Trophoblast cell (in vitro differentiated cells and primary cell): ENCODE measurements at places on chromosomes 5 and 9.

DNA sequence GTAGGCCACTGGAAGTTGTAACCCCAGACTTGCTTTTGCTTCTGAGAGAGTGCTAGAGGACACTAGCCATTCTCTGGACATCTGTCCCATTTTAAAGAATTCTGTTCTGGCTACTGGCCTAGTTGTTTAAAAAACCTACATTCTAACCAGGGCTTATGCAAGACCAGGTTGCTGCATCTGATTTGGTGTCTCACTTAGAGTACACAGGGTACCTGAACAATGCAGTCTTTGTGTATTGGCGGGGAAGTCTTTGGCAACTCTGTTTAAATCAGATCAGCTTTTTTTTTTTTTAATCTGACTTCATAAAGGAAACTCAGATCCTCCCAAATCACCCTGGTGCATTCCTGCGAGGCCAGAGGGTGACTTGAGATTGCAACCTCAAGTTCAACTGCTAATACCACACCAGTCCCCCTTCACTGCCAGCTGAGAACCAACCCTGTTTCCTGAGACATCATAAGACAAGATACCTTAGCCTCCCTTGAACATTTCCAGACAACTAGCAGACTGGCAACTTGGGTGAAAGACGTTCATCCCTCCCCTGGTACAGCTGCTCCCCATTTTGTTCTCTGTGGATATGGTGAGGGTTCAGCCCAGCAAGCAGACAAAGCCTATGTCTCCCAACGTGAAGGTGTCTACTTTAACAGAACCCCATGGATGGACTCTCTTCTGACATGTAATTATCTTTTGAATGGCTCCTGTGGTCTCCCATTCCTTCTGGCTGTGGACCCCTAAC, 27.0 kb downstream of the SKP1 start:
- no peak for DNase-seq

DNA sequence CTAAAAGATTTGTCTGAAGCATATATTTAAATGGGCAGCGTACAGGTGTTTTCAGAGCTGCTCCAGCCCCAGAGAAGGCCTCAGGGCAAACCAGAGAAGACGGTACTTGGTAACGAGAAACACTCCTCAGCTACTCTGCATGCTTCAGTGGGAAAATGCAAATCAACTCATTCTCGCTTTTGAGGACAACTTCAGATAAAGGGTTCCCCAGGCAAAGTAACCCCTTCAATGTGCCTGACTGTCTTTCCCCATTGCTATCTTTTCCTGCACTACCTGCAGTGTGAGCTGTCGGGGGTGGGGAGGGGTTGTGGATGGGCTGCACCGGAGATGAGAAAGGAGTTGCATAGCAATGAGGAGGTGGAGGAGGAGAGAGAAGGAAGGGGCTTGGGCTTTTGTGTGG, 339.7 kb upstream of the CLINT1 start:
- no peak for DNase-seq

- DNase-seq: no peak
Observed at GRCh38 chr9:7125231-7125630, 367.5 kb downstream of the KDM4C start.

DNA sequence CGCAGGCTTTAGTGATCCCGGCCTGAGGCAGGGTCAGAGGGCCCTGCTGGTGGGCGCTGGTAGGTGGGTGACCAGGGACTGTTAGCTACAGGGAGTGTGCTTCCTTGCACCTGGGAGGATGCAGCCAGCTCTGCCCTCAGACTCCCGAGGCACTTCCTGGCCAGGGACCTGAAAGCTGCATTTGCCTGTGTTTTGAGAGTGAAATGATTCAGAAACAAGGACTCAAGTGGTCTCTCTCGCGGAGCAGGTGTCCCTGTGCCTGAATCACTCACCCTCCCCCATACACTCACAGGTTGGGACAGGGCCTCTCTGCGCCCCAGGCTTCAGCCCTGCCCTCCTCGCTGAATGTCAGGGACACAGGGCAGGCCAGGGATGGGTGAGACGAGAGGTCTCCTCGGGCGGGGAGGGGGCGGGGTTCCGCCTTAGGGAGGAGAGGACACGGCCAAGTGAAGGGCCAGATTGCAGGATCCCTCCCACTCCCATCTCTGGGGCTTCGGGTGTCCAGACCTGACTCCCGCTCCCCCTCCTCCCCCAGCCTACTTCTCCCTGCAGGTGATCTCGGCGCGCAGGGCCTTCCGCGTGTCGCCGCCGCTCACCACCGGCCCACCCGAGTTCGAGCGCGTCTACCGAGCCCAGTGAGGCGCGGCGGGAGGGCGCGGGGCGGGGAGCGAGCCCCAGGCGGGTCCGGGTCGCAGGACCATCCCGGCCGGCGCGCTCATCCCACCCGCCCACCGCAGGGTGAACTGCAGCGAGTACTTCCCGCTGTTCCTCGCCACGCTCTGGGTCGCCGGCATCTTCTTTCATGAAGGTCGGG, 1.5 kb downstream of the LTC4S start:
- DNase-seq: peak; percentile 42

GRCh38 chr5:11527652-11528349, 376.4 kb downstream of the CTNND2 start:
- no peak for DNase-seq

- no peak for DNase-seq
Observed at GRCh38 chr5:54702470-54702869, 184.9 kb downstream of the SNX18 start.

DNA sequence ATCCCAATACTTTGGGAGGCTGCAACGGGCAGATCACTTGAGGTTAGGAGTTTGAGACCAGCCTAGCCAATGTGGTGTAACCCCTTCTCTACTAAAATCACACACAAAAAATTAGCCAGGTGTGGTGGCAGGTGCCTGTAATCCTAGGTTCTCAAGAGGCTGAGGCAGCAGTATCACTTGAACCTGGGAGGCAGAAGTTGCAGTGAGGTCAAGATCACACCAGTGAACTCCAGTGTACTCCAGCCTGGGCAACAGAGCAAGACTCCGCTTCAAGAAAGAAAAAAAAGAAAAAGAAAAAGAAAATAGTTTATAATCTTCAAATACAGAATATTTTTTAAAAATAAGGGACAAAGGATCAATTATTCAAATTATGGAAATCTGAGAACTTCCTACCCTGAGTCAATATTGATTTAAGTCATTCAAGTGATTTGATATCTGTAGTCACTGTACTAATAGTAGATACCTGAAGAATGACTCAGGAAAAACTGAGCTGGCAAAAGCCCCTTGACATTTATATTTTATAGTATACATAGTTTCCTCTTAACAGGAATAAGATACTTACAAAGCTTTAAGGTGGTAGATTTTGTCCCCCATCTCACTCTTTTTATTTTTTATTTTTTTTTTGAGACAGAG, 61.8 kb downstream of the PTBP3 start:
- DNase-seq: no peak

DNA sequence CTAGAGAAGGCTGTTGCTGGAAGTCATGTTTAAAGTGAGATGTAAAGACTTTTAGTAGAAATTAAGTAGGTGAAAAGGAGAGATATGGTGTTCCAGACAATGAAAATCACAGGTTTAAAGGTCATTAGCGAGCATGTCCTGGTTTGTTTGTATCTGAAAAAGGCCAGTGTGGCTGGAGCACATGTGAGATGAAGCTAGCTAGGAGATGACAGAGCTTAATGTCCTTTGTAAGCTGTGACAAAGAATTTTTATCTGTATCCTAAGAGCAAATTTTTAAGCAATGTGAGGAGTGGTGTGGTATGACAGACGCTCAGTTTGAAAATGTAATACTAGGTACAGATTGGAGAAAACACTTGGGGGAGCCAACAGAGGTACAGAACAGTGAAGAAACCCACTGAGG, 567.2 kb upstream of the ARRDC3 start:
- DNase-seq: no peak

- DNase-seq: no peak
Observed at GRCh38 chr5:42397267-42397666, 26.0 kb upstream of the GHR start.

- DNase-seq: peak; percentile 100
Observed at GRCh38 chr9:114385397-114386181, 2.2 kb downstream of the AKNA start.

DNA sequence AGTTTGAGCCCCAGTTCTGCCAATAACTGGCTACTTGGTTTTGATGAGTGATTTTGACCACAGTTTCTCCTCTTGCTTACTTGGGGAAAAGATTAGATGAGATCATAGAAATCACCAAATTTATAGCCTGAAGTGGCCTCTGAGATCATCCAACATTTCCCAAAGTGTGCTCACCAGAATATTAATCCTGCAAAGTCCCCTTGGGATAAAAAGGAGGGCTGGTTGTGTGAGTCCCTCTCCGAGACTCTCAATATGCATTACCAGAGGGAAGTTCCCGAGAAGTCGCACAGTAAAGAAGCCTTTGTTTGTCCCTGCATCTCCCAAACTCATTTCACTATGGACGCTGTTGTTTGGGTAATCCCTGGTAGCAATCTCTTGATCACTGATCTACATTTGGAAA, 88.4 kb upstream of the ADRA1B start:
- no peak for DNase-seq

DNA sequence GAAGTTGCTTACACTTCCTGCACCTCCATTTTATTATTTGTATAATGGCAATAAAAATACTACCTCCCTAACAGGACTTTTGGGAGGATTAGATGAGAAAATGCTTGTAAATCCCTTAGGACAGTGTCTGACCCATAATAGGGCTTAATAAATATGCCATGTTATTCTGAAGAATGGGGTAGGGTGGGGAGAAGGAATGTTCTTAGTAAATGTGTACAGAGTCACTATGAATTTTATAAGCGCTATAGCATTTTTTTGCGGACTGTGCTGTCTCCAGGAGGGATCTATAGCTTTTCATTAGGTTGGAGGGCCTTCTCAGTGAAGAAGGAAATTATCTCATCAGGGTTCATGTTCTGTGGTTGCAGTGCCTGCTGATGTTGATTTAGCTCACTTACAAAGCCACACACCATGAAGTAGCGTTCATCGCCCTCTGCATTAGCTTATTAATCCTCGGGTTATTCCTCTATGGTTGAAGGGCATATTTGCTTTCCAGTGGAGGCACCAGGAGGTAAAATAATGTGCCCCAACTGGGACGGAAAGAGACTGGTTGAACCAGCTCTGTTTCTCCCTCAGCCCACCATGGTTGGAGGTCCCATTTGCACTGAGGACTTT, 497.1 kb downstream of the ARHGEF28 start:
- DNase-seq: no peak

DNA sequence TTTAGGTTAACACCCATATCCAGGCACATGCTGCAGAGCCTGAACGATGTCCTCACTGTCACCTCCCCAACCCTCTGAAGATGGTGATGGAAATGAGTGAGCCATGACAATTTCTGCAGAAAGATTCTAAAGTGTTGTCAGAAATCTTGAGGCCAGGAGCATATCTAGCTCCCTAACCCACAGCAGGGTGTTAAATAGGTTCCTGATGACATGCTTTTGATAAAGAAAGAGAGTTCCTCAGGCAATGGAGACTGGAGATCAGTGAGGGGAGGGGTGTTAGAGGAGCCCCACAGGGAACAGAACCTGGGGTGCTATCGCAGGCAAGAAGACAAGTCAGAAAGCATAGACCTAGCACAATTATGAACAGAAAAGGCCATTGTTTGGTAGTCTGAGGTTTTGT, 95.7 kb downstream of the ENC1 start:
- no peak for DNase-seq

GRCh38 chr9:107269681-107270080, 13.4 kb upstream of the RAD23B start:
- DNase-seq: no peak

- DNase-seq: peak; percentile 99
Observed at GRCh38 chr9:128094166-128094949, 26.3 kb downstream of the SLC25A25 start.

DNA sequence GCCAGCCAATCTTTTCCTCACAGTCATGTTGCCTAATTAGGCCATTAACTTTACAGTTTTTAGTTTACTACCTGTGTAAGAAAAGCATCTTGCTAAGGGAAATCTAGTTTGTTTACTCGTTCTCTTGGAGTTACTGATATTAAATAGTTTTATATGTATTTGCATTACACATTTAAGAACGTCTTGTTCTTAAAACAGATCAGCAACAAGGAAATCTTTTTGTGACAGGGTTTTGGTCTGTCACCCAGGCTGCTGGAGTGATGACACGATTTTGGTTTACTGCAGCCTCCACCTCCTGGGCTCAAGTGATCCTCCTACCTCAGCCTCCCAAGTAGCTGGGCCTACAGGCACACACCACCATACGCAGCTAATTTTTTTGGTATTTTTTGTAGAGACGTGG, 29.2 kb upstream of the MSH3 start:
- DNase-seq: no peak

DNA sequence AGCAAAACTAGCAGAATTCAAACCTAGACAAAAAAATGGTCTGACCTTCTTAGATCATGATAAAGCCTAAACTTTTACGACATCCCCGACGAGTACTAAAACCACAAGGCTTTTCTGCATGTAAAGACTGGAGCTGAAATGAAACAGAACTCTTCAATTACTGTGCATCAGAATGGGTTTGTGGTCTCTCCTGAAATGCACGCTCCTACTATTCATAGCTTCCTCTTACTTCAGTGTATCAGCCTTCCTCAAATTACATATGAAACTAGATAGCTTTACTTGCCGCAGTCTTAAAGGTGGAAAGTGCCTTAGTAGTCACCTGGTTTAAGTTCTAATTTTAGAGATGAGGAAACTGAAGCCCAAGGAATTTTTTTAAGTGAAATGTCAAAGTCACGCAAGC, 24.6 kb upstream of the MED10 start:
- DNase-seq: no peak

DNA sequence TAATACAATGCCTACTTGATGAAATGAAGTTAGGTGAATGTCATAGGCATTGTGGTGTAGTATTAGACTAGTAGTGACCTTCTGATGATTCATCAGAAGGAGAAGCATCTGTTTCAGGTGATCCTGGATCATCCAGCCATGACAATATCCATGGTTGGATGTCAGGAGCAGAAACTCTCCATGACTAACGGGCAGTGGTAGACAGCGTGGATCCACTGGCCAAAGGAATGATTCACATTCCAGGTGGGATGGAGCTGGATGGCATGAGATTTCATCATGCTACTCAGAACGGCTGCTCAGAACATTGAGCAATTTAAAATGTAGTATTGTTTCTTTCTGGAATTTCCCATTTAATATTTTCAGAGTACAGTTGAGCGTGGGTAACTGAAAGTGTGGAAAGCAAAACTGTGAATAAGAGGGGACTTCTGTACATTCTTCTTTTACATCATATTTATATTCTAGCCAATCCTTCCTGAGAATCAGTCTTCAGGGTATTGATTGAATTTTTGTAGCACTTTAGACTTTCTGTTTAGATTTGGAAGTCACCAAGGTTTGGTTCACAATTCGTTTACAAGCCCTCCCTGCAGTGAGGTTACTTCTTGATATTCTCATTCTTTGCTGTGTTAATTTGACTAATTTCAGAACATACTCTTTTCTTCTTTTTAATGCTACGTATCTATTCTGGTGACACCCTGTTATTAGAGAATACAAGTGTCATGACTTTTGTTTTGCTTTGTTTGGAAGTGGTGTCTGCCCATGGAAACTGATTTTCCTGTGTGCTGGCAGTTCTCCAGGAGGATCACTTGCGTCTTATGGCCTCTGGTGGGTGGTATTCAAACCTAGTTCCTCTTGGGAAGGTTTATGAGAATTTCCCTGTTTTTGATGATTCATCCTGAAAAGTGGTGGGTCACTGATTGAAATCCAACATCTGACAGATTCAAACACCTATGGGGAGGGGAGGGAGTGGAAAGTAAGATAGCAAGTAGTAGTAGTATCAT, 12.2 kb upstream of the CLINT1 start:
- peak; percentile 78 for DNase-seq

- no peak for DNase-seq
Observed at GRCh38 chr5:6859023-6859422, 145.8 kb downstream of the TENT4A start.
